ENCODE measurements at places on chromosomes 5 and 9.

DNA sequence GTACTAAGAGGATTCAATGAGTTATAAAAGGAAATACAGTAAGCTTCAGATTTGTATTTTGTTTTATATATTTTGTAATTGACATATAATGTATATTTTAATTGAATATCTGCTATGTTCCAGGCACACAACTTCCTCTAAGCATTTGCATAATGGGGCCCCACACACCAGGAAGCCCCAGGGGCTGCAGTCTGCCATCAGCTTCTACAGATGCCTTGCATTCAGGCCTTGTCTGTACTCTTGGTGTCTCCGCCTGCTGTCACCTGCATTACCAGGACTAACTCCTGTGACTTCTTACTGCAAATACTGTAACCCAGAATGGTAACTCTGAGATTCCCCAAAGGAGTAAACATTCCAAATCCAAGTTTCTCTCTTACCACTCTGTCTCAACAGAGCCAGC lies 20.6 kb downstream of the ARL15 start:
- no peak for DNase-seq

- DNase-seq = no peak
These were observed 7.9 kb upstream of the OXCT1 start for GRCh38 chr5:41878173-41878572.

DNA sequence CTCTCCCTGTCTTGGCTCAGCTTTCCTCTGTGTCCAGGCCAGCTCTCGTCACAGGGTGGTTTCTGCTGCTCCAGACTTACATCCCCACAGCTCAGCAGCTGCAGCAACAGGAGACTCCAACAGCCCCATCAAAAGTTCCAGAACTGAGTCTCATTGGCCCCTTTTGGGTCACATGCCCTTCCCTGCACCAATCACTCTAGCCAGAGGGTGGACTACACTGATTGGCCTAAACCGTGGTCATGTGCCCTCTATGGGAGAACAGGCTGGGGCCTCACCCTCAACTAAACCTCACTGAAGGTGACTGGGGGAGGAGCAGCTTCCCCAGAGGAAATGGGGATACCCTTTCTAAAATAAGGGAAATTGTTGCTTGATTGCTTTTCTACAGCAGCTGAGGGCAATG lies 44.4 kb upstream of the CPLX2 start:
- no peak for DNase-seq

DNA sequence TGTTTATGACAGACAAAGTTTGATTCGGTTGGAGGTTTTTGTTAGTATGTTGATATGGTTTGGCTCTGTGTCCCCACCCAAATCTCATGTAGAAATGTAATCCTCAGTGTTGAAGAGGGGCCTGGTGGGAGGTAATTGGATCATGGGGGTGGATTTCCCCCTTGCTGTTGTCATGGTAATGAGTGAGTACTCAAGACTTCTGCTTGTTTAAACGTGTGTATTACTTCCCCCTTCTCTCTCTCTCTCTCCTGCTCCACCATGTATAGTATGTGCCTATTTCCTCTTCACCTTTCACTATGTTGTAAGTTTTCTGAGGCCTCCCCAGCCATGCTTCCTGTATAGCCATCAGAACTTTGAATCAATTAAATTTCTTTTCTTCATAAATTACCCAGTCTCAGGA lies 415.1 kb downstream of the HCN1 start:
- DNase-seq = no peak

- no peak for DNase-seq
These were observed 33.5 kb downstream of the SEMA4D start for GRCh38 chr9:89464300-89464901.

- DNase-seq = peak; percentile 20
These were observed 109.1 kb upstream of the RPS23 start for GRCh38 chr5:82387001-82387818.

DNA sequence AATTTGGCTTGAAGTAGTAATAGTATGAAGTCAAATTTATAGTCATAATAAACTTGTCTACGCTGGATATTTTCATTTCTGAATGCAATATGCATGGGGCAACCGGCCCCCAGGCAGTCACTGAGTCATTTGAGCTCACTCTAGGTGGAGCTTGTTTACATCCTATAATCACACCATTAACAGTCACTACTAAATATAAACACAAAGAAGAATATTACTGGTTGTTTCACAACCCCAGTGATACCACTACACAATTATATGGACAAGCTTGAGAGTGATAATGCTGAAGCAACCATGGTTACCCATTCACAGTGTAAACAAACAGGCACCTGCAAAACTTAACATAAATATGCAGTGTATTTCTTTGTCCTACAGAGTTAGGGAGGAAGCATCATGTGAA lies 68.7 kb downstream of the MARCHF3 start:
- DNase-seq = peak; percentile 96

DNA sequence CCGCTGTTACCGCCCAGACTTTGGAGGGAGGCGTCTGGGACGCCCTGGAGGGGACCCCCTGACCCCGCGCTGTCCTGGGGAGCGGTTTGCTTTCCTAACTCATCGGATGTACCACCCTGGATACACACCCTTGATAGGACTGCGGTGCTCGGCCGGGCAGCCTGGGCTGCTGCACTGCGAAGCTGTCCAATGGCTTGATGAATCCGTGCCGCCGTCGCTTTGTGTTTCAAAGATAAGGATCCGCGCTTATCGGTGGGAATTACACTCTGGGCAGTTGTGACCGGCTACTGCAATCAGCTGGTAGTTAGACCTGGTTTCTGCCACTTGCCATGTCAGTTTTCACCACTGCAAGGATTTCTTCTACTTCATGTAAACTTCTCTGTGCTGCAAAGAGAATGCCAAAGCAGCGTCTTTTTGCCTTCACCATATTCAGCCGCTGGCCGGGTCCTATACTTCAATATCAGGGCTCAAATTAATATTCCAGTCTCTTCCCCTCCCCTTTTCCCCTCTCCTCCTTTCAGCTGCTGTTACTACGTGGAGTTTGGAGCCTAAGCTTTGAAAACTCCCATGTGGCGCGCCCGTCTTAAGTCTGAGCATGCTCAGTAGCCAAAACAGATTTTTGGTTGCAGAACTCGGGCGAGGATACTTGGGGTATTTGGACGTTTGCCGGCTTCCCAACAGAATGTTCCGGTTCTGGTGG lies 727 bp downstream of the SMAD5 start:
- peak; percentile 67 for DNase-seq

- DNase-seq = peak; percentile 0
These were observed 502.5 kb upstream of the ARRDC3 start for GRCh38 chr5:91885291-91886265.

GRCh38 chr5:179732918-179733771 lies 523 bp downstream of the MAML1 start:
- peak; percentile 46 for DNase-seq

Measured in epithelial cell of esophagus (primary cell).